ENCODE measurements at places on chromosomes 2 and 18. TPM values are rescaled to one million over a fixed set of nuclear protein-coding genes. Genes with fewer than 3 reads are reported as not detected.

DNA sequence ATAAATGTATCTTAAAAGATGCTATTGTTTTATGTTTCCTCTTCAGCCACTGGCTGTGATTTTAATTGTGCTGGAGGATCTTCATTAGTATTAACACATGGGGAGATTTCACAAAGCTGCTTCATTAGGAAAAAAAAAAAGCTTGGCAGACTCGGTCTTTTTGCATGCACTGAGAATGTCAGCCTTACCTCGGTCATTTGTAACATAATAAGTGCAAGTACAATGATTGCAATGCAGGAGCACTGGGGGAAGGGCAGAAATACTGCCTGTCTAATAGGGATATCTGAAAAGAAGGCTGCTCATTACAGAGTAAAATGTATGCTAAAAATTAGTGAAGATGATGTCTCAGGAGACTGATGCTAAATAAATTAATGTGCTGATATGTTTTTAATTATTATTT lies 1.3 kb upstream of the BAZ2B start:
- DNase-seq = no peak

STON1 gene
- total RNA-seq = 194 TPM

DNA sequence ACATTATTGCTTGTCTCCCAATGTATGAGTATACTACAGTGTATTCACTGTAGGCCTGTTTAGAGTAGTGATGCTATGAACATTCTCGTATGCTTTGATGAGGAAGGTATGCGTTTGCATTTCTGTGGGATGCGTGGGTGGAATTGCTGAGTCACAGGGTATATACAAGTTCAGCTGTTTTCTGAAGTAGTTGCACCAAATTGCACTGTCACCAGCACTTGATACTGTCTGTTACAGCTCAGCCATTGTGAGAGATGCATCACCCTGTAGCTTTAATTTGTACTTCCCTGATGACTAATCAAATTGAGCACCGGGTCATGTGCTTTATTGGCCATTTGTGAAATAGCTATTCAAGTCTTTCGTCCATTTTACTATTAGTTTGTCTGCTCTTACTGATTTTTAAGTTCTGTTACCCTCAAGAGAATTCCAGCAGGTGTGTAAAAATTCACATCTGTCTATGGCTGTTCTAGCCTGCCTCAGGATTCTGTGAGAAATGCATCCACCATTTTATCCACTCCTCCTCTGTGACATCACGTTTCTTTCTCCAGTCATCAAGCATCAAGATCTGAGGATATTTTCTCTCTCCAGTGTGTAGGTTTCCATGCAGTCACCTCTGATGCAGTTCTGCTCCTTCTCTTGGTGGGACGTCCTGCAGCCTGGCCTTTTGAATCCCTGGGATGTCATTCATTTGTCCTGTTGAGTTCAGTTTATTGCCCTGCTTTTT lies 72.5 kb downstream of the DGKD start:
- DNase-seq = no peak

- DNase-seq = no peak
Measured at GRCh38 chr2:182077448-182078142, 91.9 kb downstream of the PPP1R1C start.

DNA sequence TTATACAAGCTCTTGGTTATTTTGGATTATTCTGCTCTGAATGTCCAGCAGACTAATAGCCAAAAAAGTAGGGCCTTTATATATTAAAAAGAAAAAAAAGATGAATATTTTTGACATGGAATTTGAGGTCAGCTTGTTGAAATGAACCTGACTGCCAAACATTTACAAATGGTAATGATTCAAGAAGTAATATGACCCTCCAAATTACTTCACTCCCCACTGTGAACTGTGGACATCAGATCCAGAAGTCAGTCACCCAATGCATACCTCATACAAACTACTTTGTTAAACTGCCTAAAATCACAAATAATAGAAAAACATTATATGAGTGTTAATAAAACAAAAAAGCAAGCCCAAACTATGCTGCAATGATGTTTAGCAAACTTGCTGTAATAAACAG lies 10.0 kb downstream of the EPG5 start:
- no peak for DNase-seq

- no peak for DNase-seq
Measured at GRCh38 chr2:39069890-39070465, 50.9 kb downstream of the SOS1 start.

DNA sequence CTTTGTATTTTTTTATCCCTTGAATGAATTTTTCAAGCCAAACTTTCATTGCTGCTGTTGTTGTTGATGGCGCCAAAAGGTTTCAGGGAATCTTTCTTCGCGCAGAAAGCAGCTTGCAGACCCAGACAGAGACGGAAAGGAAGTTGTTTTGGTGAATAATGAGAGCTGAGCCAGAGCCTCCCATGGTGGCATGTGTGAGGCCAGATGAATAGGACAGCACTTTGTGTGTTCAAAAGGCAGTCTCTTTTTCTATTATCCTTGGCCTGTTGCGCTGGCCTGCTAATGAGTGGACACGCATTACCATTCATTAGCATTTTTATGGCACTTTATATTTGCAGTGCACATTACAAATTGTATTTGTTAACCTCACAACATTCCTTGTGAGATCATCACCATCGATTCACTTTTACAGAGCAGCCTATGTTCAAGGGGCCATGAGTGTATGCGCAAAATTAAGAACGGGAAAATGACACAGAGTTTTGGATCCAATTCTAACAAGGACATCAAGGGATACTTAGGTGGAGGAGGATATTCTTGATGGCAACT lies 754.7 kb downstream of the BCL11A start:
- DNase-seq = no peak

CSRNP3 gene
- 6.1 TPM for total RNA-seq

DNA sequence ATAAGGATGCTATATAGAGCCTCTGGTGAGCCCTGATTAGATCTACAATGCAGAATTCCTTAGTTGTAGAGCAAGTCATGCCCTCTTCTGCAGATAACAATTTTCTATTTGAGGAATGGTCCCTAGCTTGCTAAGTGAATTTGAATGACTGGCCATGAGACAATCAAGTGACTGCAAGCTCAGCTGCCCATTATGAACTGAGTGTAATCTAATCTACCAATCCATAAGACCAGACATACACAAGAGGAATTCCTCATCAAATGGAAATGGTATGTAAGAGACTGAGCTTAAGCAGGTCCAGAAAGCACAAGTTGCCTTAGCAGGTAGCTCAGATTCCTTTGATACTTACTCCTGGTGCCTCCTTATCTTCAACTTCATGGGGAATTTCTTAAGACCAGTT lies 4.8 kb upstream of the ANKRD44 start:
- no peak for DNase-seq

DNA sequence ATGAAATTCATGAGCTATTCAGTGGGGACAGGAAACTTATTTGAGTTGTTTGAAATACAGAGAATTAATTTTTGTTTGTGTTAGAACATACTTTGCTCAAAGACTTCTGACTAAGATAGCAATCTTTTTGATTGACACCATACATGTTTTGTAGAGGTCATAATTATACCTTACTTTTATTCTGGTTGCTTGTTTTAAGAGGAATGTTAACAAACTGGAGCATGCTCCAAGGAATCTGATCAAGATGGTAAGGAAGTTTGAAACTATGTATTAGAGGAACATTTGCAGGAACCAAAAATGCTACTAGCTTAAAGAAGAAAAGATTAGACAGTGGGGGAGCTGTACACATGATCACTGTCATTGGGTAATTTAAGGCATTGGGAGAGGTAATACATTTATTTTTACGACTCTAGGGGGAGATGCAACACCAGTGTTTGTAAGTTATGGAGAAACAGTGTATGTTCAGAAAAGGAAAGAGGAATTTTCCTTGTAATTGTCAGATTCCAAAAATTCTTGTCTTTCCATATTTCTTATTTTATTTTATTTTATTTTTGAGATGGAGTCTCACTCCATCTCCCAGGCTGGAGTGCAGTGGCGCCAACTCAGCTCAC lies 8.0 kb downstream of the AGFG1 start:
- DNase-seq = no peak
